ENCODE measurements at places on chromosomes 4 and X.

- no peak for DNase-seq
These were observed 423.1 kb upstream of the INTU start for GRCh38 chr4:127209580-127210095.

- DNase-seq: peak; percentile 79
These were observed 32.6 kb upstream of the SPON2 start for GRCh38 chr4:1204828-1205585.

- DNase-seq: no peak
These were observed 81.5 kb downstream of the COX18 start for GRCh38 chr4:72987741-72988729.

DNA sequence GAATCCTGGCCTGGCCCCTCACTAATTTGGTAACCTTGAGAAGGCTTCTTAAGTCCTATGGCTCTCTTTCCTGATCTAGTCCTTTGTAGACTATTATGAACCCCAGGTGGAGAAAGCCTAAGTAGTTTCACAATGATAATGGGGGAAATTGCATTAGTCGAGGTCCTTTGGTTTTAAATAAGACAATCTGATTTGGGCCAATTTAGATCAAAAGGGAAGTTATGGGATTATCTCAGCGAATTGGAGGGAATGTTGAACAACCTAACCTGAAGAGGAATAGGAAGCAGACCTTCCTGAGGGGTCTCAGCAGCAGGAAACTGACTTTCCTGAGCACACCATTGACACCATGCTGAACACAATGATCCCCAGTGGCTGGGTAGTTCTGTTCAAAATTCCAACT, 331.5 kb downstream of the PRDM5 start:
- DNase-seq: no peak

DNA sequence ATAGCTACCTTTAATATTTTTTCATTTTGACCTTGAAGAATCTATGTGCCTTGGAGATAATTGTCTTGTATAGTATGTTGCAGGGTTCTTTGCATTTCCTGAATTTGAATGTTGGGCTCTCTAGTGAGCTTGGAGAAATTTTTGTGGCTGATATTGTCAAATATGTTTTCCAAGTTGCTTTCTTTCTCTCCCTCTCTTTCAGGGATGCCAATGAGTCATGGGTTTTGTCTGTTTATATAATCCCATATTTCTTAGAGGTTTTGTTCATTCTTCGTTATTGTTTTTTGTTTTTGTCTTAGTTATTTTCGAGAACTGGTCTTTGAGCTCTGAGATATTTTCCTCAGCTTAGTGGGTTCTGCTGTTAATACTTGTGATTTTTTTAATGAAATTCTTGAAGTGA, 20.7 kb downstream of the RAB40AL start:
- DNase-seq: no peak

DNA sequence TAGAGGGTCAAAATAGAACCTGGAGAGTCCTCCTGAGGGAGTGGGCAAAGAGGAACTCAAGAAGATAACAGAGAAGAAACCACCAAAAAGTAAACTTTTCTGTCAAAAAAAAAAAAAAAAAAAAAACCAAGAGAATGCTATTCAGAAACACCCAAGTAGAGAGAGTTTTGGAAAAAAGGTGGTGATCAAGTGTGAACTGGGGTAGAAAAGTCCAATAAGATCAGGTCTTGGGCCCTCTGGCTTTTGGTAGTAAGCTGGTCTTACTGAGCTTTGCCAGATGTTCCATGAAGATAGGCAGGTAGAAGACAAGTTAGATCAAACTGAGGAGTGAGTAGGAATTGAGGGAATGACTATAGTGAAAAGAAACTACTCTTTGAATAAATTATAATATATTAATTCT, 167.5 kb downstream of the COL25A1 start:
- no peak for DNase-seq

- DNase-seq: no peak
These were observed 124.5 kb upstream of the ARSJ start for GRCh38 chr4:114103908-114104307.

DNA sequence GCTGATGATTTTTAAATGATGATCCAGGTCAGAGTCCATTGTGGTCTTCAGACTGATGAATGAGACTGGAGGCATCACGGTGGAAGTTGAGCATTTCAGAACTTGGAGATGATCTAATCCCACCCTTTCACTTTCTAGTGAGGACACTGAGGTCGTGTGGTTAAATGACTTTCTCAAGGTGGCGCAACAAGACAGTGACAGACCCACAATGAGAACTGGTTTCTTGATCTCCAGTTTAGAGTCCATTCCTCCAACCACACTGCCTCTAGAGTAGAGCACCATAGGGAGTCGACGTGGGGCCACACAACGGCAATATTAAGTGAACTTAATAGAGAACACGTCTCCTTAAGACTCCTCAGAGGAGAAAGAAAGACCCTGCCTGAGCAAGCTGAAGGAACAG, 381.0 kb downstream of the UNC5C start:
- DNase-seq: peak; percentile 14

DNA sequence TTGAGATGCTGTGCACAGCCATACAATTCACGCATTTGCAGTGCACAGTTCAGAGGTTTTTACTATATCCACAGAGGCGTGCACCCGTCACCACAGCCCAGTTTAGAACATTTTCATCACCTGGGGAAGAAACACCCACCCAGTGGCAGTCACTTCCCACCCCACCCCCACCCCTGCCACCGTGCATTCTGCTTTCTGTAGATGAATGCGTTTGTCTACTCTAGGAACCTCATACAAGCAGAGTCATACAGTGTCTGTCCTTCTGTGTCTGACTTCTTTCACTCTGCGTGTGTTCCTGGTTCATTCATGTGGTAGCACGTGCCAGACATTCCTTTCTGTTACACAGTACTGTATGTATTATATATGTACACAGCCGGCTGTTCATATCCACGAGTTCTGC, 122.8 kb downstream of the TBL1X start:
- no peak for DNase-seq

GRCh38 chr4:187424636-187425035, 570.9 kb upstream of the ZFP42 start:
- DNase-seq: no peak

GRCh38 chr4:120261117-120261516, 194.5 kb upstream of the MAD2L1 start:
- DNase-seq: no peak

GRCh38 chr4:103011378-103012025, 8.0 kb downstream of the SLC9B1 start:
- DNase-seq: peak; percentile 11

- peak; percentile 42 for DNase-seq
These were observed 195.6 kb upstream of the TACR3 start for GRCh38 chr4:103915224-103915869.

- DNase-seq: no peak
These were observed 1722.1 kb upstream of the PCDH10 start for GRCh38 chr4:131427000-131427399.

- DNase-seq: peak; percentile 62
These were observed 129.3 kb downstream of the SHROOM3 start for GRCh38 chr4:76564123-76564915.

DNA sequence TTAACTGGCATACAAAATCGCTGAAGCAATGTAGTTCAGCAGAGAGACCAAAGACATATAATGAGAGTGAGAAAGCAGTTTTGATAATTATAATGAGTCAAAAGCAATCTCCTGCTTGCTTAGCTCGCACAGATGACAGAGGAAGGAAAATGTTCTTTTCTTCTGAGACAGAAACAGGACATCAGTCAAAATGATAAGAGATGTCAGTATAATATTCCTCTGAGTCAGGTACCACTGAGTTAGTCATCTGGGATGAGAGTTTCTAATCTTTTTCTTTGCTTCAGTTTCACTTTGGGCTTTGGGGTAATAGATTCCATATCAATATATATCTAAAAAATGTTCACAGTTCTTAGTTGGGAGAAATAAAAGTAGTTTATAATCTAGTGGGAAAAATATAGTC, 387.2 kb downstream of the PCDH7 start:
- DNase-seq: no peak

- no peak for DNase-seq
These were observed 86.4 kb upstream of the TAB3 start for GRCh38 chrX:30975467-30975866.

DNA sequence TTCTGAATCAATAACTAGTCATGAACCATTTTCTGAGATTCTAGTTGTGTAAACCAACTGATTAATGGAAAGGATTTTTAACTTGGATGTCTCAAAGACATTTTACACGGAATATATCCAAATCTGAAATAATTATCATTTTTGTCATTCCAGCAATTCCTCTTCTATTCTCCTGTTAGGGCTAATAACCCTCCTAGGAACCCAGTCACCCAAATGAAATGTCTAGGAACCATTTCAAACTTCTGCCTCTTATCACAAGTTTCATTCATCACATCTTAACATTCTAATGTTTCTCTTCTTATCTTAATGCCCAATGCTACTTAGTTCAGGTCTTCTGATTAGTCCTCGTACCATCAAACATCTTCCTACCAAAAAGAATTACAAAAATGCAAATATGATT, 639.8 kb downstream of the DMD start:
- no peak for DNase-seq

GRCh38 chr4:21366312-21366711, 582.3 kb downstream of the KCNIP4 start:
- no peak for DNase-seq

DNA sequence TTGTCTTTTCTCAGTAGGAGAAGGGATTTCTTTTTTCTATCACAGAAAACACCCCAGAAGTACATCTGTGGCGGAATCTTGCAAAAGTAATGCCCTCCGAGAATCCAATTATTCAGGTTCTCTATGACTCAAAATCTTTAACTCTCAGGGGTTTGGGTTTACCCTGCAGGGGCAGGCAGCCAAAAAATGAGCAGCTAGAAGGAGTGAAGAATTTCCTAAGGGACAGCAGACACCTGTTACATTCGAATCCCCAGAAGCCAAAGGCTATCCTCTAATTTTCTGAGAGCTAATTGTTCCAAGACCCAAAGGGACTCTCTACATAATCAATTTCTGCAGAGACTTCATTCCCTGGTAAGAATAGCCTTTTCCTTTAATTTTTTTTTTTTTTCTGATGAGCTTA, 27.5 kb upstream of the CBR4 start:
- peak; percentile 32 for DNase-seq

DNA sequence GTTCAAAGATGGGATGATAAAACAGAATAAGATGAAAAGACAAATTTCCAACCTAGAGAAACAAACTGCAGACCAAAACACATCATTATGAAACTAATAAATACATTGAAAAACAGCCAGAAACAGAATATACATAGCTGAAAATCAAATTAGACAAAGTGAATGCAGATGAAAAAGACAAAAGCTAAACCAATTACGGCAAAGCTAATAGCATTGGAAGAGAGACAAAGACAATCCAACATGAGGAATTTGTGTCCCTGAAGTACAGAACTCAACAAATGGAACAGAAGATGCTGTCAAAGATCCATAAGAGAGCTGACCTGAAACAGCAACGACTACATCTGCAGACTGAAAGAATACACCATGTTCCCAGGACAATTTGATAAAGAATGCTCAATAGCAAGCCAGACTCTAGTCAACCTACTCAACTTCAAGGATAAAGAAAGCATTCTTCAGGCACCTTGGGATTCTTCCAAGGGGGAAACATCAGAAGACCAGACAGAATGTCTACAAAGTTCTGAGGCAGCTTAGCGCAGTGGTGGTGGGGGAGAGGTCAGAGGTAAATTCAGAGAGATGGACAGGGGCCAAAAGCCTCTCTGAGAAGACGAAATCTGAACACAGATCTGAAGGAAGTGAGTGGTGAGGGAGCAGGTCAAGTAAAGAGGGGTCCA, 27.4 kb upstream of the IRAK1 start:
- no peak for DNase-seq

GRCh38 chr4:31995943-31996901, 1276.1 kb downstream of the PCDH7 start:
- DNase-seq: no peak

DNA sequence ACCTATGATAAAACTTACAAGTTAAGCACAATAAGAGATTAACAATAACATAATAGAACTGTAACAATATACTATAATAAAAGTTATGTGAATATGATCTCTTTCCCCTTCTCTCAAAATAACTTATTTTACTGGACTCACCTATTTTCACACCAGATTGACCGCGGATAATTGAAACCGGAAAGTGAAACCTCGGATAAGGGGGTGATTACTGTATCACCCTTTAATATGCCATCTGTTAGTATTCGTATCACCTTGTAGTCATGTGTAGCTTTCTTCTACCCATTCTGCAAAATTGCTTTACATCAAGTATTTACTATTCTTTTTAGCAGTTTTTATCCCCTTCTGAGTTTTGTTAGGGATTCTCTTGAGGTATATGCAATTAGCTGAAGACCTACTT, 1.8 kb downstream of the SPCS3 start:
- no peak for DNase-seq

DNA sequence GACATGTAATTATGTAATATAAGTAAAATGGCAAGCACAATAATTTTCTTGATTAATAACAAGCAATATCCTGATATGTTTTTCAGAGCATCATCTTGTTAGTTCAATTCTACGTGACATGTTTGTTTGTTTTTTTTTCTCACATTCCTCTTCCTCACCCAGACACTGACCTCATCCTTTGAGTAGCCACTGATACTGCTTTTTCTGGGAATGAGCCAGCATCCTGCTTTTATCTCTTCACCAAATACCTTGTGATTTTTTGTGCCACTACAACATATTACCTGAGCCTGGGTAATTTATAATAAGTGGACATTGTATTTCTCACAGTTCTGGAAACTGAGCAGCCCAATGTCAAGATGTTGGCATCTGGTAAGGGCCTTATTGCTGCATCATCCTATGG, 484.0 kb downstream of the NAF1 start:
- DNase-seq: no peak

DNA sequence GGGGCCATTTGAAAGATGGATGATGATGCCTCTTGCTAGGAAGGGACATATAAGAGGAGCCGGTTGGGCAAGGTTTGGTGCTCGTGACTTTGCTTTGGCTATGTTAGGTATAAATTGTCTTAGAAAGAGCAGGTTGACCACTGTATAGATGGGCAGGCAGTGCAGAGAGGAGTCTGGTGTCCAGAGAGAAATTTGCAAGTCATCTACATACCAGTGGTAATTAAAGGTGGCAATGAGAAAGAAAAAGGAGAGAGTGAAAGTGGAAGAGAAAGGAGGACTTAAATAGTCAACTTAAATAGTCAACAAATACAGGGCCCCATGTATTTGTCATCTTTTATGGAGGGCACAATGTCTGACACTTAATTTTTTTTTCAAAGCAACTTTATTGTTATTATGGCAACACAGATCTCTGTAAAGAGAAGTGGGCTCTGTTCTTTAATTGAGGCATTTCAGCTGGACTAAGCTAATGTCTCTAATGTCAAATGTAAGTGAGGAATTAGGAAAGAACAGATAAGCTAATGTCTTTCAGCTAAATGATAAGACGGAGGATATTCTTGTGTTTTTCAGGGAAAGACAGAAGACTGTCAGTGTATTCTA, 75.4 kb upstream of the ANXA3 start:
- DNase-seq: no peak

GRCh38 chrX:103343105-103343504, 13.1 kb downstream of the TCEAL7 start:
- DNase-seq: peak; percentile 52

- DNase-seq: no peak
These were observed 166.4 kb downstream of the ARHGAP6 start for GRCh38 chrX:11499076-11500044.

GRCh38 chr4:122662701-122663100, 41.8 kb upstream of the IL21 start:
- DNase-seq: peak; percentile 77
